SW 1271 (cell line): ENCODE measurements at places on chromosomes 1 and 21.
A peak's percentile ranks its signal among the peaks of the same experiment; 100 is the strongest.

GRCh38 chr1:48718116-48718630, 58.5 kb downstream of the BEND5 start:
- DNase-seq, result no peak

GRCh38 chr21:26096494-26097371, 73.8 kb downstream of the APP start:
- no peak for DNase-seq

GRCh38 chr21:16216288-16216962, 486.6 kb downstream of the USP25 start:
- no peak for DNase-seq

GRCh38 chr1:151047591-151047924, at the start of gene C1orf56:
TSS of gene C1orf56 (plus strand) at chr1:151047751. CDS start at chr1:151047848, 97 bp downstream.
- DNase-seq, result no peak

- DNase-seq, result no peak
Observed at GRCh38 chr1:4755301-4755845, 101.0 kb downstream of the AJAP1 start.

DNA sequence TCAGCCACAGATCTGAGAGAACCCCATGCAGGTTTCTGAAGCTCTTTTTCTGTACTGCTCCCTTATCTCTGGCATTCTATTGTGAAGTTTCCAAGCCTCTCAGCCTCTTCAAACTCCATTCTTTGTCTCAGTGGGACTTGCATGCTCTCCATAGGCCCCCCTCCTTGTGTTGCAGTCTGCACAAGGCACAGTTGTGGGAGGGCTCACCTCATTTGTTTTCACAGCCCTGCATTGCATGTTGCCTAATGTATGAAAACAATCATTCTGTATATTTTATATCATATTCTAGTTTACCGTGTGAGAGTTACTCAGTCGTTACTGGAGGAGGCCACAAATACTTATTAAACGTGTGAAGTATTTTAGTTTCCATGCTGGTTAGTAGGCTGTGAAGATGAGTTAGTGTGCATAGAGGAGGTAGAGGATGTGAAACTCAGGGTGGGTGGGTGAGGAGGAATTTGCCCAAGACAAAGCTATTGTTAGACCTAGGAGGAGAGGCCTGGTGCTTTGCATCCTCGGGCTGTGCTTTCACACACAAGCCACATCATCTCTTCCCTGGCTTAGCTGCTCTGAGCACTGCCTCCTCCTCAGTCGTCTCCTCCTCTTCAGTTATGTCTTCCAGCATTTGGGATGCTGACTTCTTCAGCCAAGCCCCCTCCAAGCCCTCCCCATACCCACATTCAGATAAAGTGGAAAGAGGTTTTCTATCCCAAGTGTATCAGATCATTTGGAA, 7.8 kb upstream of the CHI3L2 start:
- DNase-seq, result no peak

GRCh38 chr1:199549421-199549820, 478.1 kb upstream of the NR5A2 start:
- DNase-seq, result no peak

DNA sequence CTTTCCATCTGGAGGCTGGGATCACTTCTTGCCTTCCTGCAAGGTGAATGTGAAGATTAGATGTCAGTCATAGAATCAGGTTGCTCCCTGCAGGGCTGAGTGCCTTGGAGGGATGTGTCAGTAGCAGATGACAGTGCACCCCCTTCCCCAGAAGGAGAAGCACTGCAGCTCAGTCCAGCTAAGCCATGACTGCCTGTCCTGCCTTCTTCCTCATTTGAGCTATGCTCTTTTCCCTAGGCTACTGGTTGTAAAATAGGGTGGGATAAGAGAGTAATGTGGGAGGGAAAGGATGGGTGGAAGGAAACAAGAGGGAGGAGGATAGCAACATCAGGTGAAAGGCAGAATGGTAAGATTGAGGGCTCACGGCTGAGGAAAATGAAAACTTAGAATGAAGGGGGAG, 11.1 kb upstream of the FABP3 start:
- DNase-seq, result no peak

DNA sequence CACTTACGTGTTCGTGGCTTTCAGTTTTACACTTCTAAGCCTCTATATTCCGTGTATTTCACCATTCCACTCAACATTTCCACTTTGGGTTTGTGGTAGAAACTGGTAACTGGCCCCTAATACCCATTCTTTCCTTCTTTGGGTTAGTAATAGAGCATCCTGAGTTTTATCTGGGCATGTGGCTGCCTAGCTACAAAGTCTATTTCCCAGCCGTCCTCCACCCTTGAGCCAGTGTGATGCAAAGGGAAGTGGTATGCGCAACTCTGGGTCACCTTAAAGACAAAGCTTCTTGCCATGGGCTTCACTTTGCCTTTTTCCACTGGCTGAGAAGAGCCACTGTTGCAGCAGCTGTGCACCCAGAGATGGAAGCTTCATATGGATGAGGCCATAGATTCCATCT, 73.9 kb downstream of the LAMC2 start:
- no peak for DNase-seq

- DNase-seq, result no peak
Observed at GRCh38 chr1:159821171-159821867, 5.4 kb upstream of the SLAMF8 start.

- no peak for DNase-seq
Observed at GRCh38 chr1:230083746-230084407, 16.8 kb downstream of the GALNT2 start.

GRCh38 chr1:219909476-219909875, 18.9 kb downstream of the SLC30A10 start:
- DNase-seq, result no peak

DNA sequence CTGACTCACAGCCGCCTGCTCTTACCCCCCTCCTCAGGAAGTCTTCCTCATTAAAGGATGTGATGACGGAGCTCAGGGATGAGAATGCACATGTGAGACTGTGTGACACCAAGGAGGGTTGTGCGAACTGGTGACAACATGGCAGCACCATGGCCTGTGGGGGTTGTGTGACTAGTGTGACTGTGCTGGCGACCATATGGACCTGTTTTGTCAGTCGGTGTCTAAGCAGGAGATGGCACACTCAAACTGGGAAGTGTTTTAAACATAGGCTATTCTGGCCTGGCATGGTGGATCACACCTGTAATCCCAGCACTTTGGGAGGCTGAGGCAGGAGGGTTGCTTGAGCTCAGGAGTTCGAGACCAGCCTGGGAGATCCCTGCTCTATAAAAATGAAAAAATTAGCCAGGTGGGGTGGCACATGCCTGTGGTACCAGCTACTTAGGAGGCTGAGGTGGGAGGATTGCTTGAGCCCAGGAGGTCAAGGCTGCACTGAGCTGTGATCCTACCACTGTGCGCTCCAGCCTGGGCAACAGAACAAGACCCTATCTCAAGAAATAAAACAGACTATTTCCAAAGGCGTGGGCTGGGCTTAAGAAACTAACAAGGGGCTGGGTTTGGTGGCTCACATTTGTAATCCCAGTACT, 7.4 kb downstream of the TRNP1 start:
- no peak for DNase-seq

GRCh38 chr1:87106144-87106543, 191.7 kb downstream of the HS2ST1 start:
- no peak for DNase-seq

GRCh38 chr1:213474054-213474453, 423.0 kb downstream of the RPS6KC1 start:
- no peak for DNase-seq

GRCh38 chr1:150162582-150162861, 12.8 kb downstream of the PLEKHO1 start:
- DNase-seq, result no peak

- peak; percentile 38 for DNase-seq
Observed at GRCh38 chr1:156104065-156104810, 10.3 kb upstream of the LMNA start.

GRCh38 chr1:243270097-243270864, 14.4 kb downstream of the SDCCAG8 start:
- no peak for DNase-seq

DNA sequence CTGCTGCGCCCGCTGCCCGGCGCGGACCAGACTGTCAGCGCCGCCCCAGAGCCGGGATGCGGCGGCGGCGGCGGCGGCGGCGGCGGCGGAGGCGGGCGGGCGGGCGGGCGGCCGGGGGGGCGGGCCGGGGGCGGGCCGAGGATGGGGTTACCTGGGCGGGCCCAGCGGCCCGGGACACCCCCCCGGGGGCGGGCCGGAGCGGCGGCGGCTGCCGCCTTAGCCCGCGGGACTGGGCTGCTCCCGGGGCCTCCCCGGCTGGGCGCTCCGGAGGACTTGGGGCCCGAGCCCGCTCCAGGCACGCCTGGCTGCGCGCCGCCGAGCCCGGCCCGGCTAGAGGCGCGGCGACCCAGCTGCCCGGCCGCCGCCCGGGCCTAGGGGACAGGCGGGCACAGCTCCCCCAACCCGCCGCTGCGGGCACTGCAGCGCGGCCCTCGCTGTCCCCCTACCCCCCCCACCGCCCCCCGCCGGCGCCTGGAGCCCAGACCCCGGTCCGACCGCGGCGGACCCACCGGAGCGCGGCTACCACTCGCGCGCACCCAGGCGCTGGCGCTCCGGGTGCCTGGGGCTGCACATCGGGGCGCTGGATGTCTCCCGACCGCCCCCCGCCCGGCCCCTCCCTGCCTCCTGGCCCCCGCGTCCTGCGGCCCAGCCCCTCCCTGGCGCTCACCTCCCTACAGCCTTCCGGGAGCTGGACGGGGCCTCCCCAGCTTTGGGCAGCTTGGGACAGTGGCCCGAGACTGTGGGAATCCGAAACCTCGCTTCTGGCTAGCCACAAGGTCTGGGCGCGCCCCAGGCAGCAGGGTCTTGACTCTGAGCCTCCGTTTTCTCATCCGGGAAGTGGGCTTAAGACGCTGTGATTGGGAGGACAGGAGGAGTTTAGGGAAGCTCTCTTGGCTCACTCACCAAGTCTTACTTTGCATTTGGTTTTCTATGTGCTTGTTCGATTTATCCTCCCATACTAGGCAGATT, at the start of gene WNT4:
Gene WNT4, minus strand, starts transcription at position 33 of the 969 bp plus-strand sequence. CDS start 175 bp downstream, outside the sequence.
- no peak for DNase-seq

DNA sequence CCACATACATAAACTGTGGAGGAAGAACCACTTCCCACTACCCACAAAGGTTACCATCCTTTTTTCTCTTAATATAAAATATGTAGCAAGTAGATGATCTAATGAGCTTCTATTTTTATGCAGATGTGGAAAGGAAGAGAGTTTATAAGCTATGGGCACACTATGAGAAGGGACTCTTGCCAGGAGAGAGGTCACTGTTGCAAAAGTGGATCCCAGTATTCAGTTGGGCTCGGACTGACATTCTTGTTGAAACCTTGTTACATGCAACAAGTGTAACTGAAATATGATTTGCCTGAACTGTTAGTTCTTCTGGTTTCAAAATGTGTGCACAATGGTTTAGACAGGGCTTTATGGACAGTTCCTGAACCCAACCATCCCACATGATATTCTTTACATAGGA, 397.4 kb upstream of the PKN2 start:
- no peak for DNase-seq

DNA sequence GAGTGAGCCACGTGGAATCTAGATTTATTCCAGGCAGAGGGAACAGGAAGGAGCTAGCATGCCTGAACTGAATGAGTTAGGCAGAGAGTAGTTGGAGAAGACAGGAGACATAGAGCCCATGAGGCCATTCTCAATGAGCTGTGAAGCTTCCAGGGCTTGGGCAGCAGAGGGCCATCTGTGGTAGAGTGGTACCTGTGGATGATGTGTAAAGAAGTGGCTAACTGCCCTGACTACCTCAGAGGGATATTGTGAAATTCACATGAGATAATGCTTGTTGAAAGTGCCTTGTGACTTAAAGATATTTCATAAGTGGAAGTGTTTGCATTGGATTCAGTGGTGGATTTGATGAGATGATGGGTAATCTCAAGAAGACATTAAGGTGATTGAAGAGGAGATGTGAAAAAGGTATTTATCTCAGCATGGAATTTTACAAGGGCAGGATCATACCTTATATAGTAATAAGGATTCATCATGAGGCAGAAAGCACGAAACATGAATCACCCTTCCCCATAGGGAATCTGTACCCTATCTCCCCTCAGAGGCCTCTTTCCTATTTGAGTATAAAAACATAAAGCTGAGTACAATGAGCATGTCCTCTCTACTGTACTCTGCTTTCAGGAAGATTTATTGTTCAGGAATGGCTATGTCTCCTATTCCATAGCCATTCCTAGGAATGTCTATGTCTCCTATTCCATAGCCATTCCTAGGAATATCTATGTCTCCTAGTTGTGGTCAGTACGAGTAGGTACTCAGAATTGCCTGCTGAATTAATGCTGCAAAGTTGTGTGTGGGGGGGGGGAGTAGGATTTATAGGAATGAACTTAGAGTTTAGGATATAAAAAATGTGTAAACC, 146.8 kb downstream of the PAPPA2 start:
- DNase-seq, result no peak

GRCh38 chr1:164755690-164756089, 196.7 kb downstream of the PBX1 start:
- DNase-seq, result no peak

- DNase-seq, result no peak
Observed at GRCh38 chr1:218468711-218469110, 123.6 kb downstream of the TGFB2 start.

GRCh38 chr1:150178548-150178947, 28.8 kb downstream of the PLEKHO1 start:
- no peak for DNase-seq

GRCh38 chr1:18951818-18952391, 4.6 kb downstream of the IFFO2 start:
- no peak for DNase-seq

DNA sequence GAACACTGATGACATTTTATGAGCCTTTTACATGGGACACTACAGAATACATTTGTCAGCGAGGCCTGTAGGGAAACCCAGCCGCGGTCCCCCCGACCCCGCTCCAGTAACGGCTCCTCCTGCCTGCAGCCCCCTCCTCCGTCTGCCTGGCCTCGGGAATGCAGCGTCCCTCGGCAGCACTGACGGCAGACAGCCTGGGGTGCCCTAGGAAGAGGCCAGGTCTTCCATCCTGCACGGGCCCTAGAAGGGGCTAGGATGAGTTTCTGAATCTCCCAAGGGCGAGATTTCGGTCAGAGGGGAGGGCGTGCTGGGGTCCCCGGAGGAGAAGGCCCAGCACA, 8.4 kb downstream of the SAMD11 start:
- no peak for DNase-seq

DNA sequence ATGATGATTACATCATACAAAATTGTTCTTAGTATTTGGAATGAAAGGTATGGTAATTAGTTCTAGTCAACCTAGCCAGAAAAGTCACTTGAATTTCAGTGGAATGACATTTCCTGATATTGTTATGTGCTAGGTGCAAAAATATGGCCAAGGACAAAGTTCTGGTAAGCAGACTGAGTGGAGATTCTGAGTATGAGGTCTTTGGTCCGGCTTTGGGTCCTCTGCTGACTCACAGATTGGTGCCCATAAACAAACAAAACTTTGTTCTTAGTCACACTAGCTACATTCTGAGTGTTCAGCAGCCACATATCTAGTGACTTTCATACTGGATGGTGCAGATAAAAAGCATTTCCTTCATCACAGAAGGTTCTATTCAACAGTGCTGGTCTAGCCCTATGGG, 206.1 kb downstream of the ZNF648 start:
- DNase-seq, result no peak

GRCh38 chr1:42952303-42953001, 6.2 kb downstream of the SLC2A1 start:
- DNase-seq, result no peak

DNA sequence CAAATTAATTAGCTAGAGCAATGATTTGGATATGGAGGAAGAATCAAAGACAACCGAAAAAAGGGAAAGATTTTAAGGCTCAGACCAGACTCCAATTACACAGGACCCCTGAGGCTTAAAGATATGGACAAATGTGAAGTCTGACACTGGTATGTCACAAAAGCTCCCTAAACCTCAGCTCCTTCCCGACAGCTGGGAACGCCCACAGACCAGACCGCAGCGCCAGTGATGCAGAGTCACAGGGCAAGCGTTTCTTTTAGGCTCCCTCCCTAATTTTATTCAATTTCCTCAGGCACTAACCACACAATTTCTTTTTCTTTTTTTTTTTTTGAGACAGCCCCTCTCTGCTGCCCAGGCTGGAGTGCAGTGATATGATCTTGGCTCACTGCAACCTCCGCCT, 40.2 kb downstream of the NID1 start:
- no peak for DNase-seq
